ENCODE measurements at places on chromosomes 6 and 20.

GRCh38 chr20:3898639-3899038, 9.5 kb downstream of the PANK2 start:
- no peak for DNase-seq

- DNase-seq: no peak
These were observed 406.5 kb upstream of the GJE1 start for GRCh38 chr6:141726248-141726647.

DNA sequence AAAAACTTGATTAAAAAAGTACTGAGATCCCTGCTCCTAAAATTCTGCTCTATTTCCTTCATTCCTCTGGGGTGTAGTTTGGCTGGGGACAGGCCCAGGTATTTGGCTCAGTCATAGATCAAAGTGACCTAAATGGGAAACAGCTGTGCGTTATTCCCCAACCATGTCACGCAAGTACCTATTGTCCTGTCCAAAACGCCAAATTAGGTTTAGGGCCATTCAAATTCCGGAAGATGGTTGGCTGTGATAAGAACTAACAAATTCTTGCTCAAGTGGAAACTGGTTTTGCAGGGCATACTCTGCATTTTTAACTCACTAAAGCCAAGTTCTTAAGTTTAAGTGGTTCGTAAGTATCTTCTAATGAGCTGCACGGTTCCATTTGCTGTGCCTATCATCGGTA, 147.6 kb upstream of the TMEM170B start:
- DNase-seq: no peak

- no peak for DNase-seq
These were observed 55.4 kb upstream of the BMP2 start for GRCh38 chr20:6711951-6712649.

DNA sequence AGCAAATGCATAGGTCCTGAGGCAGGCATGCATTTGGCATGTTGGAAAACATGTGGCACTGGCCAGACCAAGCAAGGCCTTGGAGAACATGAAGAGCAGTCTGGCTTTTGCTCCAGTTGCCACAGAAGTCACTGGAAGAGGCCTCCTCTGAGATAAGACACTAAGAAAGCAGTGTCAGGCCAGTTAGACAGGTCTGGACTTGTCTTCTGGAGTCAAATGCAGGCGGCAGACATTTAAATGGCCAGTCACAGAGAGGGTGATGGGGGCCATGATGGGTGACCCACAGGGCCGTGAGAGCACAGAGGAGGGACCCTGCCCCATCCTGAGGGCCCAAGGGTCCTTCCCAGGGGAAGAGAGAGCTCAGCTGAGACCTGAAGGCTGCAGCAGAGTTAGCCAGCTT, 26.7 kb upstream of the ADA start:
- DNase-seq: no peak

DNA sequence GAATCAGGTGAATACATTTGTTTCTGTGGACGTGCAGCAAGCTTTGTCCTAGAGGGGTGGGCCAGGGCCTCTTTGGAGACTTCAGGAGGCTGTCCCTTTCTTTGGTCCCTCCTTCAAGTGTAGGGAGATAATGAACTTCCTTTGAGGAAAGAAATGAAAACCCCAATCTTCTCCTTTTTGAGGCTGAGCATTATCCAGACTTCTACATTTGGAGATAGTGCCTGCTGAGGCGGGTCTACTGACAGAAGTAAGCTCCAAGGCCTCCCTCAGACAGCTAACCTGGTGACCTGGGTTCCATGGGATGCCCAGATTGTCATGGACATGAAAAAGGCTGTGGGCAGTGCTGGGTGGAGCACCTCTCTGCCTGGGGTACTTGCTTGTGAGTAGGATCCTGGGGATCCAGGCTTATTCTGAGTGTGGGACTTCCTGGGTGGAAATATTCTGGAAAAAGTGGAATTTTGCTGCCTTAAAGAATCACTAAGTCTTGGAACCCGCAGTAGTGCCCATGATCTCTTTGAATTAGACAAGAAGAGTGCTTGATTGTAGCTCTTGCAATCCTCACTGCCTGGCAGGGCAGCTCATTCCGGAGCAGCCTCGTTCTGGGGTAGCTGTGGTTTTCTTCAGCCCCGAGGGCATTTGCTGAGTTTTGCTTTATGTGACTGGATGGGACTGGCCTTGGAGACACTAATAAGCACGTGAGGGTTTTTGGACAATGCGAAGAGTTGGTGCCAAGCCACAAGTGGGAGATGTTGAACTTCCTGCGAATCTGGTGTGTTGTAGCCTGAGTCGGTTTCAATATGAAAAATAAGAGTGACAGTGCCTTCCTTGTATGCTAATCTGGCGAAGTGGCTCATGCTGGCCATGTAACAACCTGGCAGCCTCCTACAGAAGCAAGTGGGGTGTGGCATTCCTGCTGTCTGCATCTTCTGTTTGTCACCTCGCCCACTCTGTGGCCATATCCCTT, 28.1 kb downstream of the SNRNP48 start:
- DNase-seq: no peak

DNA sequence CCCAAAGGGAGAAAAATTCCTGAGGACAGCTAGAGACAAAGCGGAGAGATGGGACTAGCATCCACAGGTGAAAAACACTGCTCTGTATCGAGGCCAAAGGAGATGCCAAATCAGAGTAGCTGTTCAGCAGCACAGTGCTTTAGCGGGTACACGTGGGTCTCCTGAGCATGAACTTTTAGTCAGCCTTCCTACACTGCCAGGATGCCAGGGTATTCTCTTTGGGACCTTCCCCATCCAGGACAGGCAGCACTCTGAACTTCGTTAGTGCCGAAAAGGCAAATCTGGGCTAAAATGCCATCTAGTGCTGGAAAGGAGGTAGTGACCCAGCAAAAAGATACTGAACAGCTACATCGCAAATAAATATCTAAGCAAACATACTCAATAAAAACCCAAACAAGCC, 64.9 kb downstream of the C6orf58 start:
- no peak for DNase-seq

DNA sequence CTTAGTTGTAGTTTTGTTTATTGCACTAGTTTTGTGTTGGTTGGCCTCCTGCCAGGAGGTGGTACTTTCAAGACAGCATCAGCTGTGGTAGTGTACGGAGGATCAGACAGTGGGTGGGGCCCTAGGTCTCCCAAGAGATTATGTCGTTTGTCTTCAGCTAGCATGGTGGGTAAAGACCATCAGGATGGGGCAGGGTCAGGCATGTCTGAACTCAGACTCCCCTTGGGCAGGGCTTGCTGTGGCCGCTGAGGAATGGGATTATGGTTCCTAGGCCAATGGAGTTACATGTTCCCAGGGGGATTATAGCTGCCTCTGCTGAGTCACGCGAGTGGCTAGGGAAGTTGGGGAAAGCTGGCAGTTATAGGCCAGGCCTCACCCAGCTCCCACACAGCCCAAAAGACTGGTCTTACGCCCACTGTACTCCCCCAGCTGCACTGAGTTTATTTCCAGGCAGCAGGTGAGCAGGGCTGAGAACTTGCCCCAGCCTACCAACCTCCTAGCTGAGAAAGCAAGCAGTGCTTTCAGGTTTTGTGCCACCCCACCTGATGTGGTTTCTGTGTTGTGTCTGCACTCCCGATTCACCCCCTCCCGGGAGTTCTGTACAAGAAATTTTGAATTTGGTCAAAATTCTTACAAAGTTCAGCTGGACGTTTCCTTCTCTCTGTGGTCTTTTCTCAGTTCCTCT, 24.7 kb downstream of the ZSCAN31 start:
- no peak for DNase-seq

DNA sequence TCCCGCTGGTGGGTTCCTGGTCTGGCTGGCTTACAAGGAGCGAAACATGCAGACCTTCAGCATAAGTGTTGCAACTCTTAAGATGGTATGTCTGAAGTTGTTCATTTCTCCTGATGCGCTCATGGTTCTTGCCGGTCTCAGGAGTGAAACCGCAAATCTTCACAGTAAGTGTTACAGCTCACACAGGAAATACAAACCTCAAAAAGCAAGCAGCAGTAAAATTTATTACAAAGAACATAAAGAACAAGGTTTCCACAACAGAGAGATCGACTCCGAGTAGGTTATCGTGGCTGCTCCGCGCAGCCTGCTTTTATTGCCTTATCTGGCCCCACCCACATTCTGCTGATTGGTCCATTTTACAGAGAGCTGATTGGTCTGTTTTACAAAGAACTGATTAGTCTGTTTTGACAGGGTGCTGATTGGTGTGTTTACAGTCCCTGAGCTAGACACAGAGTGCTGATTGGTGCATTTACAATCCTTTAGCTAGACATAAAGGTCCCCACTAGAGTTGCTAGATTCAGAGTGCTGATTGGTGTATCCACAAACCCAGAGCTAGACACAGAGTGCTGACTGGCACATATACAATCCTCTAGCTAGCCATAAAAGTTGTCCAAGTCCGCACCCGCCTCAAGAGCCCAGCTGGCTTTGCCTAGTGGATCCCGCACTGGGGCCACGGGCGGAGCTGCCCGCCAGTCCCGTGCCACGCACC, 39.2 kb downstream of the TRIM27 start:
- DNase-seq: peak; percentile 62

DNA sequence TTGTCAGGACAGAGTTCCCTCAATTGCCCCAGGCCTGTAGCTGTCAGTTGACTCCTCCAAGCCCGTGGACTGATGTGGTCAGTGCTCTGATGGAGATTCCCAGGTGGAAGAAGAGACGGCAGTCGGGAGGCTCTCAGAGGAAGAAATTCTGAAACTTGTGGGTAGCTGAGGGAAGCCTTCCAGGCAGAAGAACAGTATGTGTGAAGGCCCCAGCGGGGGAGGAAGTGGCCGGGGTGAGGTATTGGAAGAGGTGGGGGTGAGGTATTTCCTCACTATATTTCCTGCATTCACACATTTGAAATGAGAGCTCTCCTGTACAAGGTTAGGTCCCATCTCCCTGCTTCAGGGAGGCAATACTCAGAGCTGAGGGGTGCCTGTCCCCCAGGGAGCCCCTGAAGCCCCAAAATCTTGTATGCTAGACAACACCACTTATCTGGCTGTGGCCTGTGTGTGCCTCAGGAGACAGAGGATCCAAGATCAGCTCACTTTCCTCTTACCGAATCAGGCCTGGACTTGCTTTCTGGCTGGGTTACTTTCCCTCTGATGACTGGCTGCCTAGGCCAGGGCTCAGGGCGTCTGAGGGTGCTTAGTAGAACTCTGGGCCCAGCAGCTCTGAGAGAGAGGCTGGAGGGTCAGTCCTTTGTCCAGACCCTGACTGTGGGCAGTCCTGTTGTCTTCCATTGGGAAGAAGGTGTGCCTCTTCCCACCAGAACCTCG, 49.3 kb upstream of the MYL9 start:
- no peak for DNase-seq

GRCh38 chr6:117411474-117411873, 14.3 kb downstream of the ROS1 start:
- DNase-seq: no peak

- DNase-seq: peak; percentile 64
These were observed 20.4 kb downstream of the WFDC3 start for GRCh38 chr20:45771182-45771759.

- DNase-seq: no peak
These were observed 495.2 kb downstream of the PREX1 start for GRCh38 chr20:48332555-48332954.

- DNase-seq: no peak
These were observed 667.9 kb downstream of the EPM2A start for GRCh38 chr6:145067430-145067829.

DNA sequence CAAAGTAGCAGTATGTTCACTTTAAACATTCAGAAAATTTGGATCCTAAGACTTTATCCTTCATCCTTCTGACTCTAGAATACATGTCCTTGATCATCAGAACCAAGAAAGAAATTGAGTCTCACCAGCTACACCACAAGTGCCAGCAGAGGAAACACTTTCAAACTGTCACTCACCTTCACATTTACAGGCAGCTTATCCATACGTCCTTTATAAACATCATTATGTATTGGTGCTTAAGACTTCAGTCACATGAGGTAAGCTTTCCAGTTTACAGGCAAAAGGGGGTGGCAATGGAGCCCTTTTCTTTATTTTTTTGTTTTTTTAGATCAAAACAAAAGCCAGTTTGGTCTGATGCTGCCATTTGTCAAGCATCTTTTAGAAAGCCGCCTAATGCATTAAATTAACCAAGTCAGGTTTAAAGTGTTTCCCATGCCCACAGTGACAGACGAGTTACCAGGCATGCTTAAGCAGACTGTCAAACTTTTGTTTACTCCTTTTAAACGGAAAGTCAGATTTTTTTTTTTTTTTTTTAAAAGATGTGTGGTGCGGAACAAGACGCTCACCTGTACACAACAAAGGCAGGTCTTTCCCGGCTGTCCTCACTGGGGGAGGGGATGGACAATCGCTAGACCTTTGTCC, 952 bp upstream of the BRPF3 start:
- no peak for DNase-seq

DNA sequence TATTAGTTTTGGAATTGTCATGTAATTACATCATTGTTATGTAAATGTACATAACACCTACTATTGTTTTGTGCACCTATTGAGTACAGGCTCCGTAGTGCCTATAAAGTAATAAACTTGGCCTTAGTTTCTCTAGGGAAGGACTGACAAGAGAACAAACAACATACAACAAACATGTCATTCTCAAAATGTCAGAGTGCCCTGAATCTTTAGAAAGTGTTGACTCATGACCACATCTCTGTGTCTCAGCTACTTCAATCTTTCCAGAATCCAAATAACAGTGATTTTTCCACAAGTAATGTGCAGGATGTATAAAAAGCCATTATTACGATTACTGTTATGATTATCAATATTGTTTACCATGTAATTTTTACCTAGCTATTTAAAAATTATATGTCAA, 17.2 kb downstream of the LAMP5 start:
- DNase-seq: no peak

- no peak for DNase-seq
These were observed 333.0 kb downstream of the RFPL4B start for GRCh38 chr6:112680091-112680490.

DNA sequence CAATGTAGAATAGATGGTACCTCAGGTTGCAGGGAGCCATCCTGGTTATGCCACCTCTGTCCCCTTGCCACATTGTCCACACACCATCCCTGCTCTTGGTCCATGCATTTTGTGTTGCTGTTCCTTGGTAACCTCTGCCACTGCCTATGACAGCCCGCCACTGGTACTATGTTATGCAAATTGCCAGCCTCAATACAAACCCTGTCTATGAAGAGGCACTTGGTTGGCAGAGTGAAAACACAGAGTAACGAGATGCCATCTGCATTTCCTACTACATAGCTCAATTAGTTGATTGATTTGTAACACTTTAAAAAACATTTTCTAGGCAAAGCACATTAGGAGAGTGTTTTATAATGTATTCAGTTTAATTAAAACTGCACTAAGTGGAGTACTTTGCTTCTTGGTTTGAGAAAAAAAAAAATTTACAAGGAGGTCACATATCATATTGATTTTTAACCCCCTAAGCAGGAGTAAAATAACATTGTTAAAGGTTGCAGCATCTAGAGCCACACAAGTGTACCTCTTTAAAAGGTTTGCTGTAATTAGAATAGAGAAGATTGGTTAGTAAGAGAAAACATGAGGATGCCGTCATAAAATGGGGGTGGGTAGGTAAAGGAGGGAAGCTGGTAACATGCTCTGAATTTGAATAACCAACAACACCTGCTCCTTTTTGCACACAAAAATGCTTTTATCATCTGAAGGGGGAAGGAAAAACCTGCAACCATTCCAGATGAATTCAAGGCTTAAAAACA, 817.1 kb downstream of the KIF16B start:
- no peak for DNase-seq

- no peak for DNase-seq
These were observed 78.1 kb downstream of the GRM4 start for GRCh38 chr6:34067814-34068213.

All from activated naive CD4-positive, alpha-beta T cell (primary cell).